ENCODE measurements at places on chromosomes 7 and 10.

DNA sequence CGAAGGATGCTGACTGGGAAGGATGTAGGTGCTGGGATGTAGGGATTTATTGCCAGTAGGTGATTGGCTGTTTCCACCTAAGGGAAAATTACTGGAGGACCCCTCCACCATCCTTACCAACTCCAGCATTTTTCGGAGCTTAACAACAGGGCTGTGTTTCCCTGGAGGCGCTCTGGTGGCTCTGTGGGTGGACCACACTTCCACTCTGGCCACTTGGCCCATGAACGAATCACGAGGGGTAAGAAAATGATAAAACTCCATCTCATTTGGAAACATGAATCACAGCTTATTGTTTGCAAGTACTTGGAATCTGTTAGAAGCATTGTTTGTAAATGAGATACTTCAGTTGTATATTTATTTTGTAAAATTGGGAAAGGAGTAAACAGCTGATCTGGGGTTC lies 3.0 kb downstream of the DOCK1 start:
- DNase-seq: no peak

- DNase-seq: peak; percentile 23
Observed at GRCh38 chr10:71547876-71548846, 151.4 kb downstream of the CDH23 start.

DNA sequence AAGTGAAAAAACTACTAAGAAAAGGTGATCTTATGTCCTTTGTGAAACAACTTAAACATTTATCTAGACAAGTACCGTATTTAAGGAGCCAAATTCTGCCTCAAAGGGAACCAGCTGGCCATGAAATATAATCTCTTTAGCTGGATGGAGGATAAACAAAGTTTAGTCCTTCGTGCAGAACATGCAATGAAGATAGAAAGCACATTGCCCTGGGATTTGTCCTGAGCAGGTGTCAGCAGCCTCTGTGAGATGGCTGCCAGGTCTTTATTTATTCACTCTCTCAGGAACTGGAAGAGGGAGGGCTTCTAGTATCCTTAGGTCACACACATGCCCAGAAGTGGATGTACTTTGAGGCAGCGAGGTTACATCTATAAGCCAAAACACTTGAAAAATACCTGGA lies 57.4 kb upstream of the CASD1 start:
- no peak for DNase-seq

GRCh38 chr7:13850185-13850752 lies 139.2 kb downstream of the ETV1 start:
- DNase-seq: no peak

- DNase-seq: no peak
Observed at GRCh38 chr7:112260911-112261310, 54.4 kb downstream of the ZNF277 start.

- no peak for DNase-seq
Observed at GRCh38 chr7:31663072-31663471, 23.9 kb upstream of the PPP1R17 start.

GRCh38 chr7:127594490-127594889 lies 954 bp downstream of the FSCN3 start:
- DNase-seq: no peak

- DNase-seq: peak; percentile 2
Observed at GRCh38 chr7:41955893-41956675, 253.2 kb upstream of the INHBA start.

DNA sequence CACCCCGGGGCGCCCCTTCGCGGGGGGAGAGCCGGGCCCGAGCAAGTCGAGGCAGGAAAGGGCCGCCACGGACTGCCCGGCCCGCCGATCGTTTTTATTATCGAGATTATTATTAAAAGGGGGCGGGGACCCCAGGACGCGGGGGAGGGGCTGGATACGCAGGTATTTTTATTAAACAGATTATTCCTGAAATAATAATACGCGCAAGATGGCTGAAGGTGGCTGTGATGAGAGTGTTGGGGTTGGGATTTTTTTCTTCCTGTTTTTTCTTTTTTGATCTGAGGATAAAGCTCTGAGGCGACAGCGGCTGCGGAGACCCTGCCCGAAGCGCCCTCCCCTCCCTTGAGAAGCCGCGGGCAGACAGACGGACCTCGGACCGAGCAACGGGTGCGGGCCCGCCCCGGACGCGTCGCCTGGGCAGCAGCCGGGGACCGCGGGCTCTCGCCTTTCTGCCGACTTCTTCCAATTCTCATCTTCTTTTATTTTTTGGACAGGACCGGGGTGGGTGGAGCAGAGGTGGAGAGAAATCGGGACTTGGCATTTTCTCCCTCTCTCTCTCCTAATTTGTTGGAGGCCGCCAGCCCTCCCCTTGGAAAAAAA lies 1.4 kb upstream of the TRIM8 start:
- peak; percentile 62 for DNase-seq
